ENCODE measurements at places on chromosomes 2 and 18. TPM values are rescaled to one million over a fixed set of nuclear protein-coding genes. Genes with fewer than 3 reads are reported as not detected.

GRCh38 chr2:178718283-178718682 lies 88.9 kb downstream of the TTN start:
- DNase-seq, result no peak

GRCh38 chr2:203002054-203002821 lies 12.4 kb upstream of the NBEAL1 start:
- no peak for DNase-seq

The DOK6 gene
- 6.6 TPM for polyA plus RNA-seq

DNA sequence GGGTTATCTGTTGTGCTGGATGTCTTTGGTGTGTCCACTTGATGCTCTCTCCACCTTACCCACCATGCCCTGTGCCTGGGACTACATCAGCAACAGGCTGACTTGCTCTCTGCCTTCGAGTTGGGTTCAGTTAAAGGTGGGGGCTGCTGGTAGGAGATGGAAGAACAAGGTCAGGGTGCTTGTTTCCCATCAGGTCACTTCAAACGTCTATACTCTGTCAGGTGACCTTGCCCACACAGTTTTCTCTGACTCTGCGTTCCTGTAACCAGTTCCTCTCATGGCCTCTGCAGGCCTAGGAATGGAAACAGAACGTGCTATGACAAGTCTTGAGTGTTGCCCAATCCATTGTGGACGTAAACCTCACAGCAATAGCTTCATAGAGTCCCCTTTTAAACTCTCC lies 38.4 kb upstream of the PAPOLG start:
- no peak for DNase-seq

The GPR45 gene
- polyA plus RNA-seq, result 0.13 TPM

DNA sequence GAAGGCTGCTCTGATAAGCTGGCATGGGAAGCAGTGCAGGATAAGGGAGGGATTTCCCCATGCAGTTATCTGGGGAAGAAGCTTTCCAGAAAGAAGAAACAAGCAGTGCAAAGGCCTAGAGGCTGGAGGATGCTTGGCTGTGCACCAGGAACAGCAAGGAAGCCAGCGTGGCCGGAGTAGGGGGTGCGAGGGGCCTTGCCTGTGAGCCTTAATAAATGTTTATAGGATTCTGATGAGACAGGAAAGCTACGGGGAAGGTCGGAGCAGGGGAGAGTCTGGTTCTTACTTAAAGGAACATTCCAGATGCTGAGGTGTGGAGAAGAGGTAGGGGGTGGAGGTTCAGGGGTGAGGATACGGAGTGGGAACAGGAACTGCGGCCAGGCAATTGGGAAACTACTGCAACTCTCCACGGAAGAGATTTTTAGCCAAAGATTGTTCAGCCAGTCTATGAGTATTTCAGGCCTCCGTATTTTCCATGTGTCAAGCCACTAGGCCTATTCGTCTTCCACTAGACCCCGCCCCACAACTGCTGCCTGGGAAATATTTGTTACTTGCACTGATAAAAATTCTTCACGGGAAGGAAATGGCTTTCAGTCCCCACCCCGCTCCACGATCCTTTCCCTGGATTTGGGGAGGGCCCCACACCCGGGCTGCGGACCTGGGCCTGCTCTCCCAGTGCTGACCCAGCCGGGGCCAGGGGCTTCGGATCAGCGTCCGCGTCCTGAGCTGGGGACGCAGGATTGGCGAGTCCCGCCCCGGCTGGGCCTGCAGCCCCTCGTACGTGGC lies 516 bp downstream of the EIF2AK2 start:
- peak; percentile 42 for DNase-seq

- no peak for DNase-seq
Measured at GRCh38 chr2:164808776-164809175, 32.8 kb downstream of the COBLL1 start.

DNA sequence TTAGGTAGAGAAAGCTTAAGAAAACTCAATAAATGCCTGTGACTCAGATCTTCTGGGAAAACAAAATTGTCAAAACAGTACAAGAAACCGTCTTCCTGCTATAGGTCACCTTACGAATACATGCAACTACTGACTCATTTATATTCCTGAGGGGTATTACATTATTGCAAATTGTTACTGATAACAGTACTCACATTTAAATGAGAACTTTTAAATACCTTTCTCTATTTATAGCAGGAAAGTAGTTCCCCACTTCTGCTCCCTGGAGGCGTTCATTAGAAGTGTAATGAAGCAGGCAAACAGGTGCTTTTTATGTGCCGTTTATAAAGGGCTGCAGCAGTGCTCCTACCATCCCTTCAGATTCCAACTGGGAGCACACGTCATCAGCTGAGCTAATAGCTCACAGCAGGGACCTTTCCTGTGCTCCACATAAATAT lies 65.1 kb upstream of the RPRM start:
- DNase-seq, result no peak

The PAX3 gene
- 0.24 TPM for polyA plus RNA-seq

- DNase-seq, result no peak
Measured at GRCh38 chr2:59933948-59934347, 619.5 kb downstream of the BCL11A start.

The C1QL2 gene
- not detected for polyA plus RNA-seq

DNA sequence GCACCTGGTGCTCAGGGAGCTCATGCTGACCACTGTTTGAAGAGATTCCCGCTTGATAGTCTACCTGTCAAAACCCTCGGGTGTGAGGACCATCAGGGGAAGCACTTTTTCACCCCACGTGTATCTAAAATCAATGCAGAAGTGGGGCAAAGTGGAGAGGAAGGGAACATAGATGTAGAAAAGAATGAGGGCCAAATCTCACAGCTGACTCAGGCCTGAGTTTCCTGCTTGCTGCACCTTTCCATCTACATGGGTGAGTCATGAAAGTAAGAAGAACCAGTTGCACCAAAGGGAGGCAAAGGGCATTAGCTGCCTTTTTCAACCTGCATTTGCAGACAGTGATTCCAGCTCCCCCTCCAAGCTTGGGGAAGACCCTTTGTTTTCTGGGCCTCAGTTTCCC lies 100.2 kb upstream of the MYCN start:
- DNase-seq, result no peak

- DNase-seq, result no peak
Measured at GRCh38 chr18:10017043-10017442, 103.2 kb downstream of the VAPA start.

The KCNE4 gene
- 14.0 TPM for polyA plus RNA-seq

GRCh38 chr2:143162123-143162837 lies 33.1 kb downstream of the ARHGAP15 start:
- peak; percentile 30 for DNase-seq

DNA sequence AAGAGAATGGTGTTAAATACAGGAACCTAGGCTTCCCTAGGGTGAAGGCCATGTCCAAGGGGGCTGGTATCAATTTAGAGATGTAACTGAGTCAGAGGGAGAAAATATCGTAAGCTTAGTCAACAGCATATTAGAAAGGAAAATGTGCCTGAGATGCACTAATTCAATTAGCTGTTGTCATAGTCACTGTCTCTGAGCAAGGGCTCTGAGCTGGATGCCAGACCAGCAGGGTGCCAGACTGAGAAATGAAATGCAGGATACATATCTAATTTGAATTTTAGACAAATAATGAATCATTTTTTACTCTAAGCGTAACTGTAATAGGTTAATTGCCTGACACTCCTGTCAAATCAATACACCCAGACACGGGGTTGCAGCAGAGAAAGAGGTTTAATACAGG lies 11.4 kb upstream of the SLC35F6 start:
- no peak for DNase-seq

The MARCO gene
- polyA plus RNA-seq, result 6.2 TPM

- DNase-seq, result no peak
Measured at GRCh38 chr18:57833441-57834101, 30.5 kb upstream of the ATP8B1 start.

DNA sequence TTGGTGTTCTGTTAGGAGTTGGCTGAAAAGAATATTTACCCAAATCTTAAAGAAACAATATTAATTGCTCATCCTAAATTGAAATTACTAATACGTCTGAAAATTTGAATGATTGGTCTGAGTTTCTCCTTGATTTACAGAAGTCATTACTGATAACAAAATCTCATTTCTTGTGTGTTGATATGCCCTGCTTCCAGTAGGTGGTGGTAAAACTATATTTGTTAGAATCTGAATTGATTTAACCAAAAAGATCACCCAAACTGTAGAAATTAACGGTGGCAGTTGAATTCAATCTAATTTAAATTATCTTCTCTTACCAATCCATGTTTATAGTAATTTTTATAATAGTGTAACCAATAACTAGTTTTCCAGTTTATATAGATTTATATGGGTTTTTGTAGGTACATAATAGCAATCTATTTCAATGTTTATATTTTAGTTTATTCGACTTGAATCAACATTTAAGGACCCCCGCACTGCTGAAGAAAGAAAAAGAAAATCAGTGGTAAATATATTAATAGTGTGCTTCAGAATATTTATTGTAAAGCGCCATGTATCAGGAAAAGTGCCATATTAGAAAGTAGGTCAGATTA lies 38.3 kb downstream of the PAPOLG start:
- no peak for DNase-seq

The KIF1A gene
- polyA plus RNA-seq, result 7.4 TPM

DNA sequence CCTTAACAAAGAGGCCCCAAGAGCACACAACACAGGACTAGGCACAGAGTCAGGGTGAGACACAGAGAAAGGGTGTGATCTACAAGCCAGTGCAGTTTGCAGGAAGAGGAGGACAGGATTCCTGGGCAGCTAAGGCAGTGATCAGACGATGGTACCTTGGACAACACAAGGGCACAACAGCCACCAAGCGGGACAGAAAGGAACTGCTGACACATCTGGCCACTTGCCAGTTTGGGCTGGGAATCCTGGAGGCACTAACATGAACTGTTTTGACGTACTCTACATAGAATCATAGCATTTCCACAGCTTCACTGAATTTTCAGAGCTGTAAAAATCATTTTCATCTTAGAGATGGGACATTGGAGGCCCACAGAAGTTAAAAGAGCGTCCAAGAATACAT lies 221.5 kb upstream of the SLC35G4 start:
- DNase-seq, result no peak

The PTPRM gene
- polyA plus RNA-seq, result 97.1 TPM

The GPD2 gene
- polyA plus RNA-seq, result 23.5 TPM

GRCh38 chr2:141506135-141506534 lies 624.7 kb downstream of the LRP1B start:
- no peak for DNase-seq

The PTMA gene
- polyA plus RNA-seq, result 2,255 TPM

GRCh38 chr2:208099682-208100470 lies 24.4 kb downstream of the CRYGD start:
- no peak for DNase-seq

The ZNF514 gene
- 42.7 TPM for polyA plus RNA-seq

DNA sequence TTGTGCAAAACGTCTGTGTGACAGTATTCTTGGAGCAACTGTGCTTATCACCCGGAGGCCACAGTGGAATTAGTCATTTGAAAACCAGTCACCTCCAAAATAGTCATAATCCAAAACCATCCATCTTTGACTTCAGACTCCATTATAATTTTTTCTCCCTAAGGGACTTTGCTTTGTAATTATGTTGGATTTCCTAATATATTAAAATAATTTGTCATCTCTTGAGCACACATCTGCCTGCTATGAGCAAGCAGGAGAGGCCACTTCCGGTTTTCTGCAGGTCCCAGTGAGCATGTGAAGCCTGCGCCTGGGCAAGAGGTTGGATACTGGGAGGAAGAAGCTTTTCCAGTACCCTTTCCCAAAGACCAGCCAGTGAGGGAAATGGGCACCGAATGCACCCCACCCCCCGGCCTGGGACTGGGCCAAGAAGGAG lies 57.7 kb downstream of the ODC1 start:
- DNase-seq, result no peak

Data from left renal pelvis (tissue), 4 donors.